Upper lobe of left lung (tissue), 6 donors: ENCODE measurements at places on chromosomes 1 and 21. TPM values are rescaled to one million over a fixed set of nuclear protein-coding genes. Genes with fewer than 3 reads are reported as not detected.
A peak's percentile ranks its signal among the peaks of the same experiment; 100 is the strongest.

Gene HSD11B1
- total RNA-seq, result 15.5 TPM

Gene IFI44
- 60.8 TPM for total RNA-seq

Gene DENND2C
- total RNA-seq, result 6.3 TPM

DNA sequence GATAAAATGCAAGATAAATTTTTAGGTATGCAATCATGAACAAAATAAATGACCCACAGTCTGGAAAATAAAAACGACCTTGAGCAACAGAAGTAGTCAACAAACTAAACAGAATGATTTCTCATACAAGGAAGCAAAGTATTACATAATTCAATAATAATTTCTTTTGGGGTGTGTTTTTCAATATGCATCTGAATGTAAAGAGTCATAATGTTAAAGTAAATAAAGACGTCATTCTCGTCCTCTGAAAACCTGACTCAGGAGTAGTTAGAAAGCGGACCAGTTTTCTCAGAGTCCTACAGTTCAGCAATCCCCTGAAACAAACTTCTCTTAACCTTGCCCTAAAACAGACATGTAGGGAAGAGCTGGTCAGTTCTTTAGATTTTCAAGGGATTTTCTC lies 18.6 kb downstream of the CDC42BPA start:
- H3K27ac ChIP-seq, result no peak overlapping the region
- H3K4me3 ChIP-seq, result no peak overlapping the region
- no peaks in the 10 kb centered on the region for H3K36me3 ChIP-seq
- DNase-seq, result no peak

- no peak overlapping the region for H3K4me3 ChIP-seq
- no peaks in the 10 kb centered on the region for H3K27me3 ChIP-seq
- peaks cover 8% of the 10 kb centered on the region for H3K4me1 ChIP-seq
- DNase-seq, result no peak
- H3K36me3 ChIP-seq, result no peaks in the 10 kb centered on the region
Measured at GRCh38 chr1:92536980-92537884, 50.5 kb upstream of the GFI1 start.

GRCh38 chr1:67608661-67609576 lies 76.1 kb upstream of the GADD45A start:
- DNase-seq, result no peak
- no peak overlapping the region for H3K27ac ChIP-seq
- H3K36me3 ChIP-seq, result no peaks in the 10 kb centered on the region
- no peaks in the 10 kb centered on the region for H3K27me3 ChIP-seq
- H3K4me3 ChIP-seq, result no peak overlapping the region

- peaks cover 3% of the 10 kb centered on the region for H3K4me1 ChIP-seq
- no peaks in the 10 kb centered on the region for H3K36me3 ChIP-seq
- H3K4me3 ChIP-seq, result no peak overlapping the region
- H3K27me3 ChIP-seq, result no peaks in the 10 kb centered on the region
Measured at GRCh38 chr1:117809764-117810163, 119.7 kb downstream of the GDAP2 start.

DNA sequence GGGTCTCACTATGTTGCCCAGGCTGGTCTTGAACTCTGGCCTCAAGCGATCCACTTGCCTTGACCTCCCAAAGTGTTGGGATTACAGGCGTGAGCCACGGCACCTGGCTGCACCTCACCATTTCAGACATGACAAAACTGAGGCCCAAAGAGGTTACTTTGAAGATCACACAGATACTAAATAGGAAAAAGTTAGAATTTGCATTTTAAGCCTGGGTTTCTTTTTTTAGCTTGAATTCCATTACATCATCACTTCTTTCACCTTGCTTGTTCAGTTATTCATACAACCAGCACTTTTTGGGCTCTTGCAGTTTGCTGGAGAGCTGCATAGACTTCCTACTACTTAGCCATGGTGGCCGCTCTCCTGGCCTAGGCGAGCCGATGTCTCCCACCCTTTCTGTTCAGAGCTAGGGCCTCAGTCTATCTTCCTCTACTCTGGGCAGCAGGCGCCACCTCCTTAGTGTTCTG lies 16.3 kb upstream of the CD2 start:
- no peaks in the 10 kb centered on the region for H3K27me3 ChIP-seq
- H3K4me1 ChIP-seq, result no peaks in the 10 kb centered on the region
- DNase-seq, result no peak
- H3K27ac ChIP-seq, result peak overlapping the region; percentile 31
- H3K36me3 ChIP-seq, result no peaks in the 10 kb centered on the region
- H3K4me3 ChIP-seq, result no peak overlapping the region

DNA sequence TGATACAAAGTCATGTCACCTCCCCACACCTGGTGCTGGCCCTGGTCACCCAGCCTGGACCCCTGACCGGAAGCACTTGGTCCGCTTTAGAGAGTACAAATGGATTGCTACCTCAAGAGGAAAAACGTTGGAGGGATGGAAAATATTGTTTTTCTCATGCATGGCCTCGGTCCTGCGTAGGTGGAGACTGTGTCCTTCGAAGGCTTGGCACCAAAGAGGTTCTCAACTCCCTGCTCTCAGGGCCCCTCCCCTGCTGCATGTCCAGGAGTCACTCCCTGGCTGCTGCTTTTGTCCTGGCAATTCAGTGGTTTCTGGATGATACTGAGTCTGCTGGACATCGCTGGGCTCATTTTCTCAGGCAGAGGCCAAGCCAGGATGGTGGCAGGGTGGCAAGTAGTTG lies 529.8 kb downstream of the KIF26B start:
- no peaks in the 10 kb centered on the region for H3K36me3 ChIP-seq
- no peak overlapping the region for H3K4me3 ChIP-seq
- H3K4me1 ChIP-seq, result no peaks in the 10 kb centered on the region
- no peak for DNase-seq

DNA sequence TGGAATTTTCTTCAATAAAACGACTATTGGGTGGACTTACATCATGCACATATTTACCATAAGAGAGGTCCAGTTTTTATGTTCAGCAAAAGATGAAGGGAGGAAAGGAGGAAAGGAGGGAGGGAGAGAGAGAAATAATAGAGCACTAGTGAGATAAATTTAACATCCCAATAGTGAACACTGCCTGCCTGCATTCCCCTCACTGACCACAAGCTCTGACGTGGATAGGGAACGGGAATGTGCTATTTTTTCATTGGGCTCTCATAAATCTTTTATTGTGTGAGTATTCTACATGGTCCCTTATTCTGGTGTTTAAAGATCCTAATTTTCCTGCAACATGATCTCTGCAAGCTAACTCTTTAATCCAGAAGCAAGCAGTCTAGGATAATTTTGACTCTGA lies 82.1 kb downstream of the TTC3 start:
- no peaks in the 10 kb centered on the region for H3K27me3 ChIP-seq
- no peak overlapping the region for H3K27ac ChIP-seq
- DNase-seq, result no peak
- no peak overlapping the region for H3K4me3 ChIP-seq
